ENCODE measurements at places on chromosomes 13 and 19.

DNA sequence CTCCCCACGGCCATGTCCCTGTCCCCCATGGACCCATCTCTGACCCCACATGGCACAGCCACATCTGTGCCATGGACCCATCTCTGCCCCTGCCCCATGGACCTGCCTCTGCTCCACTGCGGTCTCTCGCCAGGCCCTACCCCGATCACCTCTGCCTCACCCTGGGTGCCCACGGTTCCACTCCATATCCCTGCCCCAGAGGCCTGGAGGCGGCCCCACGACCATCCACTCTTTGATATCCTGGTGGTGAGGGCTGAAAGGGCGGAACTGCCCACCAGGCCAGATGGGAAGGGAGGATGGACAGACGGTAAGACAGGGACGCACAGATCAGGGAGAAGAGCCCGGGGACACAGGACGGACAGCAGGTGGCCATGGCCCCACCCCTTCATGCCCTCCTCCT lies 327 bp downstream of the PTGER1 start:
- DNase-seq, result no peak

DNA sequence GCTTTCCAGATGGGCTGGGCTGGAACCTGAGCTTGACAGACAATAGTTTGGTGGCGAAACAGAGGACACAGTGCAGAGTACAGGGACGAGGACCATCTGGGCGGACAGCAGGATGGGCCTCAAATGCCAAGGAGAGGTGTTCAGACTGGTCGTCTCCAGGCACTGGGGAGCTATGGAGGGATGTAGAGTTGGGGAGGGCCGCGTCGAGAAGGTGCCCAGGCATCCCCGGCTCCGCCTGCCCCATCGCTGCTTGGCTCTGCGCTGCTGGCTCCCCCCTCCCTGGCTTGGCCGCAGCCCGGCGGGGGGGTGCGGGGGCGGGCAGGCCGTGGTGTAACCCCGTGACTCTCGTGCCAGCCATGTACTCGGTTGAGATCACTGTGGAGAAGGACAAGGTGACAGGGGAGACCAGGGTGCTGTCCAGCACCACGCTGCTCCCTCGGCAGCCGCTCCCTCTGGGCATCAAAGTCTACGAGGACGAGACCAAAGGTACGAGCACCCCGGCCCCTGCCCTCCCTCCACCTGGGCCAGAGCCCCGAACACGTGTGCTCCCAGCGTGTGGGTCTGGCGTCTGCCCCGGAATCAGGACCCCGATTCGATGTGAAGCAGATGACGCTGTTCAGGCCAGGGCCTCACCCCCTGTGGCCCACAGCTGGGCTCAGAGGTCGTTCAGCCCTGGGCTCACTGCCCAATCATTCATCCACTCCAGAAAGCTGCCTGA lies 10.8 kb upstream of the MISP start:
- DNase-seq, result no peak

- no peak for DNase-seq
Measured at GRCh38 chr19:2714531-2715269, 6.5 kb downstream of the DIRAS1 start.

- no peak for DNase-seq
Measured at GRCh38 chr19:14370169-14370939, 10.9 kb upstream of the ADGRE5 start.

- DNase-seq, result no peak
Measured at GRCh38 chr13:55669051-55669450, 1471.7 kb upstream of the PRR20A start.

DNA sequence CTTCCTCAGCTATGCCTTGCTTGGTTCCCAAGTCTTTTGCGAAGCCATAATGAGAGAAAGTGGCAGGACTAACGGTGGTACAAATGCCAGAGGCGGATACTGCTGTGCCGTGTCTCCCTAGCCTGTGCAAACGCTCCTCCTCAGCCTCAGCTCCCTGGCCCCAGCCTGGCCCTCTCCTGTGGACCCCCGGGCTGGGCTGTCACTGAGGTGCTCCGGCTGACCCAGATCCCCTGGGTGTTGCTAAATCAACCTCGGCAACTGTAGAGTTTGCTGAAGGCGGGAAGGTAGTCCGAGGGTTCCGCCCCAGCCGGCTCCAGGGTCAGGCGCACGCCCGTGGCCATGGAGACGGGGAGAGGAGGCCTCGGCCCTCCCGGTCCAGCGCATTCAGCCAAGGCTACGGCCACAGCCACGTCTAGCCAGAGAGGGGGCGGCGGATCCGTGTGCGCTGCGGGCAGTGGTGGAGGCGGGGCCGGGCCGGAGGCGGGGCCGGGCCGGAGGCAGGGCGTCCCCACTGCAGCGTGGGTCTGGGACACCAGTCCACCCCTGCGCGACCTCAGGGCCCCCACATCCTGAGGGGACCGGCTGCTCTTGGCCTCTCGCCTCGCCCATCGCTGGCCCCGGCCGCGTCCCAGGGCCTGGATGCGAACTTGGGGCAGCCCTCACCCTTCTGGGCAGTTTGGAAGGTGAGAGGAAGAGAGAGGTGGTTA lies 16.4 kb upstream of the ZNF492 start:
- no peak for DNase-seq

DNA sequence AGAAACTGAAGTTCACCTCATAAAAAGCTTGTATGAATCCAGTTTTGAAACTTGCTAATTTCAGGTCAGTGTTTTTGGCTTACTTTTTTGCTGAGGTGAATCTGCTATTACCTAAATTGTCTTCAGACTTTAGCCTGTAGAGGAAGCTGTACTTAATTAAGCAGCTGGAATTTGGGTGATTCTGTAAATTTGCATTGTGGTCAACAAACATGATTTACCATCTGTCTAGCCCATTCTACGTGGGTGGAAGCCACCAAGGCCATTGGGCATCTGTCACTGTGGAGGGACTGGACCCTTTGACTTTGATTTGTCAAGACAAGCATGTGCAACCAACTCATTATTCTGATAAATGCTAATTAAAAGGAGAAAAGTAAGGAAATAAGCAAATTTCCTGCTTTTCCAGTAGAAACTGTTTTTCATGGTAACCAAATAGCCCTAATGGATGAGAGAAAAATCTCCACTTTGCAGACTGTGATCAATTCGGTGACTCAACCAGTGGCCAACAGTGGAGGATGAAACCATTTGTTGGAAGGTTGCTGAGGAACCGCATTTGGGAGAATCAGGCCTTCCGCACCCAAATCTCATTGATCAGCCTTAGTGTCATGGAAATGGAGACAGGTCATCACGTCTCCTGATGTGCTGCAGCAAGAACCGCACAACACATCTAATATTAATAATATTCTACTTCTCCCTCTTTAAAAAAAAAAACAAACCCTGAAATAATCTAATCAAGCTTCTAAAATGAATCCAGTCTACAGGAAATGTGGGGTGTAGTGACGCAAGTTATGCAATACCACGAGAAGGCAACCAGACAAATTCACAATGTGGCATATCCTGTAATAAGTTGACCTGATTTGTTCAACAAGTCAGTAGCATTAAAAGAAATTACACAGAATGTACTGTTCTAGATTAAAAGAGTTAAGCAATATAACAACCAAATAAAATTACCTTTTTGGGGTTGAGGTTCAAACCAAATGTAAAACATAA lies 54.3 kb downstream of the GARRE1 start:
- no peak for DNase-seq

DNA sequence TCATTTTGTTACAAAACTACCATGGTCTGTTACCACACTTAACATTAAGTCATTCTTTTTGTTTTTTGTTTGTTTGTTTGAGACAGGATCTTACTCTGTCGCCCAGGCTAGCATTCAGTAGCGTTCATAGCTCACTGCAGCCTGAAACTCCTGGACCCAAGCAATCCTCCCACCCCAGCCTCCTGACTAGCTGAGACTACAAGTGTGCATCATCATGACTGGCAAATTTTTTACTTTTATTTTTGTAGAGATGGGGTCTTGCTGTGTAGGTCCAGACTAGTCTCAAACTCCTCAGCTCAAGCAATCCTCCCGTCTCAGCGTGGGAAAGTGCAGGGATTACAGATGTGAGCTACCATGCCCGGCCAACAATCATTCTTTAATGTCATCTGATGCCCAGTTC lies 3.3 kb downstream of the ALDH16A1 start:
- DNase-seq, result no peak

GRCh38 chr19:573519-573825 lies 1.1 kb downstream of the BSG start:
- no peak for DNase-seq

DNA sequence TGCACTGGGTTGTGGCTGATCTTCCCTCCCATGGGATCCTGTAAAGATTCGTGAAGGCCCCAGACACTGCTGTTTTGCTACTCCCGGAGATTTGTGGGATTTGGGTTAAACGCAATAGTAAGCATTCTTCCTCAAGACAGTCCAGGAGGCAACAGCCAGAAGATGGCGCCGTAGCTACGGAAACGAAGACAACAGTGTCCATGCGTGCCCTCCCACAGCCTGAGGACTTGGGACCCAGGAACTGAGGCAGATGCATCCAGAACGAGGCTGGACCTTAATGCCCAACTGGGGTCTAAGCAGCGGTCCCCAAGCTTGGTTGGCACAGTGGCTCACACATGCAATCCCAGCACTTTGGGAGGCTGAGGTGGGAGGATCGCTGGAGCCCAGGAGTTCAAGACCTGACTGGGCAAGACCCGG lies 57.6 kb upstream of the ZNF507 start:
- peak; percentile 24 for DNase-seq

DNA sequence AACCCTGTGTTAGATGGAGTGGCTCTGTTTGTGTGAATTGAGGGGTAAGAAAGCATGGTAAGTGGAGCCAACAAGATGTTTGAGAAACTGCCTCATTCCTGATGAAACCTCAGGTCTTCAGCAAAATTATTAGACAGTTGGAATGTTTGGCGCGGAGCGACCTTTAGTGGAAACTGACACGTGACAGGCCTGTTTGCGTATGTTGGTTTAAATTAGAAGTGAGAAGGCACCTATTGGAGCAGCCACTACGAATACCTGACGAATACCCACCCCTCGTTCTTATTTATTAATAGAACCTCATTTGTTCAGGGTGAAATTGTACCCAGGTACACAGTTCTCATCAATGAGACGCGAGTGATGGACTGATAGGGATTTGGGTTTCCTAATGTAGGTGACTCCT lies 63.2 kb upstream of the MIR17HG start:
- DNase-seq, result no peak

DNA sequence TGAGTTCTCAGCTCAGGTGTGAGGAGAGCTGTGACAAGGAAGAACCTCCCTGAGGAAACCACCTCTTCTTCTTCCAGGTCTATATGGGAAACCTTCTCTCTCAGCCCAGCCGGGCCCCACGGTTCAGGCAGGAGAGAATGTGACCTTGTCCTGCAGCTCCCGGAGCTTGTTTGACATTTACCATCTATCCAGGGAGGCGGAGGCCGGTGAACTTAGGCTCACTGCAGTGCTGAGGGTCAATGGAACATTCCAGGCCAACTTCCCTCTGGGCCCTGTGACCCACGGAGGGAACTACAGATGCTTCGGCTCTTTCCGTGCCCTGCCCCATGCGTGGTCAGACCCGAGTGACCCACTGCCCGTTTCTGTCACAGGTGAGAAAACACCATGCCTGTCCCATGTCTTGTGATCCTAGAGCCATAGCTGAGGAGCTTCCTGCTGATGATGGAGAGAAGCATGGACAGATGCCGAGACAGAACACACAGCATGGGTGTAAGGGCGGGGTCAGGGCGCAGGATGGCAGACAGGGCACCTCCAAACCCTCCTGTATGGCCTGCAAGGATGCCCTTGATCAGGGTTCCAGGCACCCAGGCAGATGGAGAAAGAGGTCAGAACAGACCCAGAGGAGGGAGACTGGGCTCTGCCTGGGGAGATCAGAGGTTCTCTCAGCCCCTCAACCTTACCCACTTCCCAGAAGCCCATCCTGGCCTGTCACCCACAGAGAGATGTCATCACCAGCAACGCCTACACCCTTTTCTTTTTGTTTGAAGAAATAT lies 5.4 kb downstream of the KIR3DL3 start:
- no peak for DNase-seq

GRCh38 chr13:51015973-51016372 lies 95.1 kb downstream of the C13orf42 start:
- no peak for DNase-seq

- no peak for DNase-seq
Measured at GRCh38 chr19:56110515-56111448, 10.3 kb downstream of the ZNF787 start.

DNA sequence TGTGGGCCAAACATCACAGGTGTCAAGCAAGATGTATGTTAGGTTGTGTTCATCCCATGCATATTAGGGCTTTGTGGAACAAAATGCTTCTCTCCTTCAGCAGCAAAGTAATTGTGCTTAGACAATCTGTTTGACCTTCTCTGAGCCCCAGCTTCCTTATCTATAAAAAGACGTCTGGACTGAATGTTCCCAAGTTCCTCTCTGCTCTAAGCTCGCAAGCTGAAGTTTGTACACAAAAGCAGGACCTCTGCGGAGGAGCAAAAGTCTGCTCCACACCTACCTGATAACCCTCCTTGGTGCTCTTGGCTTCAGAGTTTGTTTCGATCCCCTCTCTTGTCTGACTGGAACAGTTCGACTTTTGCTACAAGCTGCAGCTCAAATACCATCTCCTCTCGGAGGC lies 95.7 kb upstream of the UBL3 start:
- no peak for DNase-seq

DNA sequence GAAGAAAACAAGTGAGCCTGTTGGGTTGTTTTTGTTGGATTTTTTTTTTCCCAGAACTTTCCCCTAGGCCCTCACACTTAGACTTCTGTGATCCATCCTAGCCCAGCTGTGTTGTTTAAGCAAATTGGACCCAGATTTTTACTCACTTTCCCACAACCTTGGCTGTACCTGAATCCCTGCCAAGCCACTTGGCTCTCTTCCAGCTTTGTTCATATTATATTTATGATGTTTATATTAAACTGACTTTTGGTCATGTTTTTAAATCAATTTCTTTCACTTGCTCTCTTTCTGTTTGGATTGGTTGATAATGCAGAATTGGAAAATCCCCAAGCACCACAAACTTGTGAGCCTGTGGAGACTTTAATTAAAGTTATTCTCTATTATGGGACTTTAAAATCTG lies 16.6 kb downstream of the OLFM4 start:
- DNase-seq, result peak; percentile 3

- no peak for DNase-seq
Measured at GRCh38 chr19:30916238-30916637, 433.0 kb downstream of the TSHZ3 start.

DNA sequence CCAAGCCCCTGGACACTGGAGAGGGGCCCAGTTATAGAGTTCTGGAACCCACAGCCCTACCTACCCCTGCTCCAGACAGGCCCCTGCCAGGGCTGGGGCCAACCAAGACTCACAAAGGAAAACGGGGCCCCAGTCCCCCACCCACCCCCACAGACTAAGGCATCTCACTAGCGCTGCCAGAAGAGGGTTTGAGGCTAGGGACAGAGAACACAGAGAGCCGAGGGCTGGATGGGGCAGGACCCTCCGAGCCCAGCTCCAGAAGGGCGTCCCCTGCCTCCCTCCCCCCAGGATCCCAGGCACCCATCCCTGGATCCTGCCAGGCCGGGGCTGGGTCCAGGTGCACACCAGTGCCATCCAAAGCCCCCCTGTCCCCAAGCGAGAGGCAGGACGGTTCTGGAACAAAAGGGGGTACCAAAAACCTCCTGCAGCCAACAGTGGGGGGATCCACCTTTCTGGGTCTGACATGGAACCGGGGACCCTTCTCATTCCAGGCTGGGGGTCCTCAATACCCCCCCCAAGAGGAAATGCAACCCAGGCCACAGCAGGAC lies 4.4 kb upstream of the REXO1 start:
- DNase-seq, result no peak

- no peak for DNase-seq
Measured at GRCh38 chr13:39091586-39091985, 53.3 kb downstream of the NHLRC3 start.

All from RPMI8226 (cell line).